ENCODE measurements at places on chromosomes 1 and 21.

- no peak for DNase-seq
These were observed 29.7 kb upstream of the TMEM52 start for GRCh38 chr1:1948783-1949182.

GRCh38 chr1:46160212-46160611 is 14.7 kb upstream of the TSPAN1 start:
- DNase-seq = no peak

- DNase-seq = no peak
These were observed 183.6 kb downstream of the S1PR1 start for GRCh38 chr1:101420406-101420805.

DNA sequence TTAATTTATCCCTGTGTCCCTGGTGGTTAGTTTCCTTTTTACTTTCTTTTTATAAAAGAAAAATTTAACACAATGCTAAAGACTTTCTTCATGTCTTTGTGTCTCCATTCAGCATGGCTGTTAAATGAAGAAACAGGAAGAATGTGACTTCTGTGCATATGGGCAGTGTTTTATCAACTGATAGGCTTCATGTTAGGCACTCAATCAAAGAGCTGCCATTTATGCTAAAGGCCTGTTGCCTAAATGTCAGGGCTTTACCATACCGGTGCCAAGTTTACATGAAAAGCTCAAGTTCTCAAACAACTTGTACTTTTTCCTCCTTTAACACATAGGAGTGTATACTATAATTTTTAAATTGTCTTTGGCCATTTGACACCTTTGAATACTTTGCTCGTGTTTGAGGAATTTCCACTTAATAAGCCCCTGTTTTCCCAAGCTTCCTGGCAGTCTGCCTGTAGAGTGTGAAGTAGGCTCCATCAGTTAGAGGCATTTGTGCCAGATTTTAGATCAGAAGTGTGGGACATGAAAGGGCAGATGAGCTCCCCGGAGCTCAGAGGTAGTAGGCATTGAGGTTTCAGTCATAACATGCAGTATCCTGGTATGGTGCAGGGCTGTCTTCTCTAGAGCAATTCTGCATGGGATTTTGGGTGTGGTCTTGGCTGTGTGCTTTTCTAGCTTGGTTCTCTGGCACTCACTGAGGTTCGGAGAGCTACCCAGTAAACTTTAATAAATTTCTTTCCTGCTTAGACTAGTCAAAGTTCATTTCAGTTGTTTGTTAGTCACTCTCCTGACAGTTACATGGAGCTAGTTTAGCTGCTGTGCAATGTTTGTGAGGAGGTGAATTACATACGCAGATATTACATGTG is 119.0 kb downstream of the LEPR start:
- DNase-seq = no peak

DNA sequence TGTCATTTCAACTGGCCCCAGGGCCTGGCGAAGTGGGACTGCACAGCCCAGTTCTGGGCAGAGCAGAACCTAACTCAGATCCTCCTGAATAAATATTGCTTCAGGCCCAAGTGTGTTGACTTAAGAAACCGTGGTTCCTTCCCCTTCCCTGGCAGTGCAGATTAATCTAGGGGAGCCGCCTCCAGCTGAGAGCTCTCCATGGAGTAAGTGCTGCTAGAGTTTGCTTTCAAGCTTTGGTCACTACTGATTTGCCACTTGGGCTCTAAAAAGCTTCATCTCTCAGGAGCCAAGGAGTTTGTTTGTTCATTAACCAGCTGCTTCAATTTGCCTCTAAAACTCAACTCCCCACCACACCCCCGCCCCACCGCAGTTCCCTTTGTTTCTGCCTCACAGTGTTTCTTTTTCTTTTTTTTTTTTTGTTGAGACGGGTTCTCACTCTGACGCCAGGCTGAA is 112.1 kb downstream of the DTL start:
- DNase-seq = no peak

GRCh38 chr1:19844731-19845495 is 29.8 kb upstream of the RNF186 start:
- no peak for DNase-seq

- DNase-seq = no peak
These were observed 54.1 kb upstream of the GPR37L1 start for GRCh38 chr1:202068596-202068995.

DNA sequence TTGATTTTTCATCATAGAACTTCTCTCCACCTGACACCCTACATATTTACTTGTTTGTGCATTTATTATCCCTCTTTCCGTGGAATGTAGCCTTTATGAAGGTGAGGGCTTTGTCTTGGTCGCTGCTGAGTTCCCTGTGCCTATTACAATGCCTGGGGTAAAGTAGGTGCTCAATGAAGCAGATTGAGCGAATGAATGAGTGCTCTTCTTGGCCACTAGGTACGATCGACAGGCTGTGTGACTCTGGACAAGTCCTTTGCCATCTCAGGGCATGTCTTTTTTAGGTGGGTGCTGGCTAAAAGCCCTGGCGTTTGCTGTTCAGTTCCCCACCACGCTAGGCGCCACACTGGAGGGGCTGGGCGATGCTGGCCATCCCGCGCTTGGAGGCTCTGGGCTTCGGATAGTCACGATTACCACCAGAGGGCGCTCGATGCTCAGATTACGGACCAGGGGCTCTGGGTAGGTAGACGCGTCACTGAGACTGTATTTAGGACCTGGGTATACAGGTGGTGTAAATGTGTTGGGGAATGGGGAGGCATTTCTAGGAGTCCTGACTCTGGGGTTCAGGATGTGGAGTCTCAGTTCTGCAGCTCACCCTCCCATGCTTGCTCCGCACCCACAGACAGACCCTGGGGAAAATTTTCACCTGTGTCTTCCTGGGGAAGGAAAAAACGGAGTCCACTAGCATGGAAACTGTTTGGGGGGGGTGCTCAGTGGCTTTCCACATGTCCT is 71.0 kb upstream of the CSF3R start:
- DNase-seq = peak; percentile 39

DNA sequence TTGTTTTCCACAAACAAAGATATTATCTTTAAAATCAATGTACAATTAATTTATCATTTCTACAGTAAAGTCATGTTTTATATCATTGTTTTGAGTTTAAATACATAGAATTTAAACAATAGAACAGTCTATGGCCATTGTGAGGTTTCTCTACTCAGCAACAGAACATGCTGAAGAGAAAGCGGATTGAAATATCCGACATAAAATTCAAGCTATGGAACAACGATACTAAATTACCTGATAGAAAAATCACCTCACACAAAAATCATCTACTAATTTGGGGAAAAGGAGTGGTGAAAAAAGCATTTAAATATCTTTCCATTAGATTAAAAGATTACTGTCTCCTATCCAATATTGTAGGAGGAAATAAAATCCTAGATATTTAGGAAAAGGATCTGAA is 12.6 kb downstream of the CDKN2C start:
- DNase-seq = no peak

DNA sequence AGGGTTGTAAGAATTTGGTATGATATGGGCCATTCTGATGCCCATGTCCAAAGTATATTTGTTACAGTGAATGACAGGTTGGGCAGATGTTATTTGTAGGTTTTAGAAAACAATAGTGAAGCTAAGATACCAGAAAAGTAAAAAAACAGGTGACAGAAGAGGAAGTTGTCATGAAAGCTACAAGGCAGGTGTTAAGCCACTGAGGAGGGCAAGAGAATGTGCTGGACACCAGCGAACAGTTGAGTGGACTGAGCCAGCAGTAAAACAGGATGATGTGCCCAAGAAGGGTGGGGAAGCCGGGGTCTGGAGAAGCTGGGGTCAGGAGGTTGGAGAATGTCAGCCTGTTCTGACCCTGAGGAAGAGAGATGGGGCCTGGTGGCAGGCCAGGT is 83.3 kb downstream of the DTL start:
- no peak for DNase-seq

DNA sequence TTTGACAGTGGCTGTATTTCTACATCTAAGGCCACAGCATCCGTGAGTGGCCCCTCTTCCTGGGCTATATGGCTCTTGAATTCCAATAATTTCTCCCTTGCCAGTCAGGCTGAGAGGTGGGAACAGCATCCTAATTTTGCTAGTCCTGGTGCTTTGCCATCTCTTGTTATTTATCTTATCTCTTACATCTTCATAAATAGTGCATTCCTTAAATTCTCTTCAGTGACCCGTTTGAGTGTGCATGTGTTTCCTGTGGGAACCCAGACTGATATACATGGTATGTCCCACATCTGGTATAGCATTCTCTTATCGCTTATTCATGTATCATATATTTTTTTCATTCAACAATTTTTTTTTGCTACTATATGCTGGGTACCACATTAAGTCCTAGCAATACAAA is 9.9 kb downstream of the S100A11 start:
- no peak for DNase-seq

- DNase-seq = no peak
These were observed 54.2 kb downstream of the SYT2 start for GRCh38 chr1:202656057-202656456.

DNA sequence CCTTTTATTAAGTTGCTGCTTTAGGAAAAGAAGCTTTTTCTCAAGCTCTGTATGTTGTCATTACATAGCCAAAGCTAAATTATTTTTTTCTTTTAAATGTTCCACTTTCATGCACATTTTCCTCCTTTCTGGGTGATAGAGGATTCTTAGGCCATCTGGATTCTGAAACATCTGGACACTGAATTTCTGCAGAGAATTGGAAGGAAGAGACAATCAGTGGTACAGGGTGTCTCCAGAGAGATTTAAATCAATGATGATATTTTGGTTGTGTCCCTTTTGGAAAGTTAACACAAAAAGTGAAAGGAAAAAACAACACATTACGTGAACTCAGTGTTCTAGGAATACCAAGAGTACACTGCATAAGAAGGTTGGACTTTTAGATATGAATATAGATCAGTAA is 211.4 kb upstream of the PKN2 start:
- DNase-seq = no peak

DNA sequence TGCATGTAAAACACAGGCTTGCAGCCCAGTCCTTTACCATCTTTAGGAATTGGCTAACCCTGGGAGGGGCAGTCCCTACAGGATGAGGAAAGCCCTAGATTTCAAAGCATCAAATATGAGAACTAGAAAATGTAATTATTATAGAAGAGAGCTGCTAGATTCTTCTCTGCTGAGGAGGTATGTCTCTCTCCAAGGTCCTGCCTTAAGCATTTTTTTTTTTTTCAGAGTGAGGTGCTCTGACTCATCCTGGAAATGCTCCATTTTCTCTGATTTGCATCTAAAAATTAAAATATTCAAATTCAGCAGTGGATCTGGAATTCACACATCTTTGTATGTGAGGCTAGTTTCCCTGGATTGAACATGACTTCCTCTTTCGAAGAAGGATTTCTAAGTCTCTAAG is 149.8 kb downstream of the ZNF648 start:
- DNase-seq = no peak

DNA sequence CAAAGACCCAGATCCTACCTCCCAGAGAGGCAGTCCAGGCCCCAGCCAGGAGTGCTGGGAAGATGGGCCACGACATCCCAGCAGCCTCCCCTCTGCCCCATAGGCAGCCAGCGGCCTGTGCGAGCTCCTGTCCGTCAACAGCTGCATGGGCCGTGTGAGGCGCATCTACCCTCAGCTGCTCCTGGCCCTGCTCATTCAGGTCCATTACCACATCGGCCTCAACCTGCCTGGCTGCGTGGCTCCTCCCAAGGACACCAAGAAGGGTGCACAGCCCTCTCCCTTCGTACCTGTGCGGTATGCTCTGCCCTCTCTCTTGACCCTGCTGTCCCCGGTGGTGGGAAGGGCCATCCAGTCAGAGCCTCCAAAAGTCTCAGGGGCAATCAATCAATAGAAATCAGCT is 29.5 kb upstream of the TTC4 start:
- no peak for DNase-seq

DNA sequence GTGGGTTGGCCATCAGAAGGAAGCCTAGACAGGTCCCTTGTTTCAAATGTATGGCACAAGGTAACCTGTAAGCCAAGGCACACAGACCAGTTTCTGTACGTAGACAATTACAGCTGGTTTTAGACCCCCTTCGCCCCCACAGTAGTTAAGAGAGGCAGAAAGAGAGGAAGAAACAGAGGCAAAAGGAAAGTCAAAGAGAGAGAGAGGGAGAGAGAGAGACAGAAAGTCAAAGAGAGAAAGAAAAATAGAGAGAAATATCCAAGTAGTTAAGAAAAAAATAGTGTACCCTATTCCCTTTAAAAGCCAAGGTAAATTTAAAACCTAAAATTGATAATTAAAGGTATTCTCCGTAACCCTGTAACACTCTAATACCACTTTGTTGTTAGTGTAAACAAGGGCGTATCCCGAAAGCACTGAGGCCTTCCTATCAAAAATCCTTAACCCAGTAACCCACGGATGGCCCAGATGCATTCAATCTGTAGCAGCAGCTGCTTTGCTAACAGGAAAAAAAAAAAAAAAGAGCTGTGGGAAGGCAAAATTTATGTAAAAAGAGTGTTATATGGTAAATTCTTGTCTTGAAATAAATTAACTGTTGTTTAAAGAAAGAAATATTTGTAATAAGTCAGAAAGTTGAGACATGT is 49.4 kb downstream of the ADCY10 start:
- no peak for DNase-seq

GRCh38 chr1:53259932-53260331 is 21.6 kb upstream of the MAGOH start:
- no peak for DNase-seq

- DNase-seq = no peak
These were observed 4.8 kb upstream of the COL6A1 start for GRCh38 chr21:45976701-45977311.

DNA sequence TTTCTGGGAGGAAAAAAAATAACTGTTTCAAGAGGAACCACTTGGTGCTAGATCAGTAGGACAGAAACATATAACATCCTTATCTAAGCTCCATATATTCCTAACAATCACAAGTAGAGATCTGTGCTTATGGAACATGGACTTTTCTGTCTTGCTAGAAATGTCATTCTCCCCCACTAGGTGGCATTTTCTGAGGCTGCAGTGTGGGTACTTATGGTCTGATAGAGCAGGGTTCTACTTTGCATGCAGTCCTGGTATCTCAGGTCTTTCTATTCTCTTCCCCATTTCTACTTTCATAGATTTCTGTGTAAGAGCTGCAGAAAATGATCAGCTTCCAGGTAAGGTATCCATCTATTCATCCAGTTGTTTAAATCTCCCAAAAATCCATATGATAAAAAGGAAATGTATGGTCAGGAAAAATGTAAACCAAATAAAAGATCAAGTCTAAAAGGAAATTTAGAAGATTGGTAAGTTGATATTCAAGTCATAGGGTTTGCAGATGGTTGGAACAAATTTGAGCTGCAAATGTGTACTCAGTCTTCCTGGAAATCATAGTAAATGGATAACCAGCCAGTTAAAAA is 1.5 kb downstream of the ZNF684 start:
- DNase-seq = no peak

- DNase-seq = no peak
These were observed 47.6 kb downstream of the IER5 start for GRCh38 chr1:181135815-181136737.

- DNase-seq = no peak
These were observed 24.8 kb downstream of the CSF1 start for GRCh38 chr1:109935451-109935900.

DNA sequence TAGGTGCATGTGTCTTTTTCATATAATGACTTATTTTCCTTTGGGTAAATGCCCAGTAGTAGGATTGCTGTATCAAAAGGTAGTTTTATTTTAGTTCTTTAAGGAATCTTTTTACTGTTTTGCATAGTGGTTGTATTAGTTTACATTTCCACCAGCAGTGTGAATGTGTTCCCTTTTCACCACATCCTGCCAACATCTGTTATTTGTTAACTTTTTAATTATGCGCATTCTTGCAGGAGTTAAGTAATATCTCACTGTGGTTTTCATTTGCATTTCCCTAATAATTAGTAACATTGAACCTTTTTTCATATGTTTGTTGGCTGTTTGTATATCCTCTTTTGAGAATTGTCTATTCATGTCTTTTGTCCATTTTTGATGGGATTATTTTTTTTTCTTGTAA is 1761.9 kb downstream of the PLA2G4A start:
- no peak for DNase-seq

GRCh38 chr1:193944454-193944853 is 758.0 kb upstream of the B3GALT2 start:
- DNase-seq = no peak

Data from activated CD4-positive, CD25-positive, alpha-beta regulatory T cell (primary cell).